RPMI8226 (cell line): ENCODE measurements at places on chromosomes 11 and 22.
A peak's percentile ranks its signal among the peaks of the same experiment; 100 is the strongest.

GRCh38 chr11:106288057-106288456, 210.6 kb downstream of the AASDHPPT start:
- DNase-seq = no peak

DNA sequence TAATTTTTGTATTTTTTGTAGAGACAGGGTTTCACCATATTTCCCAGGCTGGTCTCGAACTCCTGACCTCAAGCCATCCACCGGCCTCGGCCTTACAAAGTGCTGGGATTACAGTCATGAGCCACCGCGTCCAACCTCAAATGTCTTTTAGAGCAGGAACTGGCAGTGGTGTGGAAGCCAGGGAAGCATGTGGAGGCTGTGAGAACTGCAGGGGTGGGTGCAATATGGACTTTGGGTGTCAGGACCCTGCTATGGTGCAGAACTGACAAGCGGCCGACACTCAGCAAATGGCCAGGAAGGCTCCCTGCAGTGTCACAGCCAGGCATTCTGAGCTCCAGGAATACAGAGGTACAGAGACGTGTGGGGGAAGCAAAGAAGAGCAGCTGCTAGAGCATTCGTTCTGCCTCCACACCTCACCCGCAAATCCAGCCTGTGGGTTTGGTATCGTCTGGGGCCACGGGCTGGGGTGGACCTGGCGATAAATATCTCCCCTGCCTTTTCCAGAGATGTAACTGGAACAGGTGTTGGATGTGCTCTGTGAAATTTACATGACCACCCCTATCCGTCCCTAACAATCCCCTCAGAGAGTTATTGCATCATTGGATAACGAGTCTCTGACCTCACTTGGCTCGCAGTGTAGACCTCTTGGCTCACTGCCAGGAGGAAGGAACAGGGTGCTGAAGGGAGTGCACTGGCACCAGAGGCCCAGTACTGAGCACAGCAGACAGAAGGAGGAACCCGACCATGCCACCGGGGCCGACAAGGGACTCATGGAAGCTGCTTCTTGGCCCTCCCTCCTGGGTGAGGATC, 624.7 kb upstream of the B3GAT1 start:
- DNase-seq = no peak

DNA sequence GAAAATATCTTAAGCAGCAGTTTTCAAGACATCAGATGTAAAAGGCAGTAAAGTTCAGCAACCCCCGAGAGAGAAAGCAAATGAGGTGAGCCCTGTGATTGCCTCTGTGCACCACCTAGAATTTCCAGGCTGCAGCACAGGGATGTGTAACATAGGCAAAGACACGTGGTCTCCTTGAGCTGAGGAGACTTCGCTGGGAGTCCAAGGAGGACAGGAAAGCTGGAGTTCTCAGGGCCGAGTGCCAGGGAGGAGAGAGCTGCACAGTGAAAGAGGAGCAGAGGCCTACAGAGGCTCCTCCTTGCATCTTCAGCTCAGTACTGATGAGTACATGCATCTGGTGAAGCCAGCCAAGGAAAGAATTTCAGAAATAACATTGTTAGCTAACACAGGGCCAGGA, 17.6 kb upstream of the TOLLIP start:
- DNase-seq = no peak

DNA sequence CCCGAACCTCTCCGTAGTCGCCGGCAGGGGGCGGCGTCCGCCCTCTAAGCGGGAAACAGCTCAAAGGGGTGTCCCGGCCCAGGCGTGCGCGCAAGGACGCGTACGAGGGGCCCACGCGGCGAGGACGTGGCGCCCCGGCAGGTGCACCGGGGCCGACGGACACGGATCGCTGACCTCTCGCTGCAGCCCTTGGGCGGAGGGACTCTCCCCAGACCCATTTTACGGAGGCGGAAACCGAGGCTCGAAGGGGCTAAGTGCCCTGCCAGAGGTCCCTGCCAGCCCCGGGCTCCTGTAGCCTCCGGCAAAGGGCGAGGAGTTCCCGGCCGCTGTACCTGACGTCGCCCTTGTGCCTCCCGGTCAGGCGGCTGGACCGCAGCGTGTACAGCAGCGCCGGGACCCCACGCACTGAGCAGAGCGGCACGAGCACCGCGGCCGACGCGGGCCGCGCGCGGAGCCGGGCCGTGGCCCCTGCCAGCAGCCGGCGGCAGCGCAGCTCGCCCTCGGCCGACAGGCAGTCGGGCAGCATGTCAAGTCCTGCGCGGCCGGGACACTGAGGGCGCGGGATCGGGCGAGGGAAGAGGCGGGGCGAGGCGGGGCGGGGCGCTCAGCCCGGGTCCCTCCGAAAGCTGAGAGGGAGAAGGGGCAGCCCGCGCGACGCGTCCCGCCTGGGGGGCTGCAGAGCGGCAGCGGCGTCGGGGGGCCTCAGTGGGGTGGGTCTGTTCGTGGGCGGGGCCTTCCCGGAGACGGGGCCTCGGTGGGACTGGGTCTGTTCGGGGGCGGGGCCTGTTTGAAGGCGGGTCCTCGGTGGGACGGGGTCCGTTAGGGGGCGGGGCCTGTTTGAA, at the start of gene NUDT8:
NUDT8 (minus strand) TSS at position 552 of the 842 bp plus-strand sequence; CDS start at position 526, 26 bp downstream.
- peak; percentile 97 for DNase-seq

- DNase-seq = peak; percentile 60
These were observed 321.0 kb downstream of the NTM start for GRCh38 chr11:131691181-131692041.

GRCh38 chr22:28989484-28989883, 72.1 kb downstream of the C22orf31 start:
- no peak for DNase-seq

DNA sequence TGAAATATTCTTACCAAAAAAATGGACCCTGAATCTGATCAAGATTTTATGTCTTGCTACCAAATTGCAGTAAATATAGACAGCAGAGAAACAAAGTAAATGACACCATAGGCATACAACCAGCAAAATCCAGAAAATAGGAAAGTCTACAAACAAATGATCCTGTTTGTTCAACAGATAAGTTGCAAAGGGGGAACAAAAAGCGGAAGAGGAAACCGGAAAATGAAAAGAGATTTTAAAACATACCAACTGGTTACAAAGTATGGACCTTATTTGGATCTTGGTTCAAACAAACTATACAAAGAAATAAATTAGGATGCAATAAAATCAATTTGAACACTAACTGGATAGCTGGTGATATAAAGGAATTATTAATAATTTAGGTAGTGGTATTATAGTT, 92.0 kb downstream of the TMPRSS5 start:
- no peak for DNase-seq

- DNase-seq = no peak
These were observed 733 bp downstream of the TRIM5 start for GRCh38 chr11:5684036-5684645.

- no peak for DNase-seq
These were observed 55.1 kb downstream of the OPCML start for GRCh38 chr11:133477251-133477625.

DNA sequence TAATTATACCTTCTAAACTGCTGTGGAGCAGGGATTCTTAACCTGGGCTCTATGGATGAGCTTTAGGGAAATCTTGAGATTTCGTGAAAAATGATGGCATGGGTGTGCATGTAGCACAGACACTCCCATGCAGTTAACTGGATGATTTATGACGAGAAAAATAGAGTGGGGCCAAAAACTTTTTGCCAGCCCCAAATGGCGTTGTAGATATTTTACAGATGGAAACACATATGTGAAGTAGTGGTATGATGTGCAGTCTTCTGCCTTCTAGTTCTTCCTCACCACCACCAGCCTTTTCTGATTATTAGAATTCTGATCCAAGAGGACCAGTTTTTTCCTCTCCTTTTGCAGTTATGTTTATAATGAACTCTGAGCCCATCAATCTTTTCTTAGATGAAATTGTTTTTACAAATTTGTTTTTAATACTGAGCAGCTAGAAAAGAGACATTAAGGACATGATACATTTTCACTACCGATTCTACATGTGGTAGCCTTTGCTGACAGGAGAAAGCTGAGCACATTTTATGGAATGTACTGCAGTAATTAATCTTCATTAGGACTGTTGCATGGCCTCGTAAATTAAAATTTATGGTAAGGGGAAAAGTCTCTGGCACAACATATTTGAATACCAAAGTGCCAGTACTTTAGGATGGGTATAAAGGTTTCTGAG, 261.4 kb downstream of the DDX10 start:
- no peak for DNase-seq

- DNase-seq = no peak
These were observed 1.2 kb downstream of the NOX4 start for GRCh38 chr11:89489930-89490329.

- DNase-seq = no peak
These were observed 33.1 kb upstream of the CBX7 start for GRCh38 chr22:39185601-39186012.

GRCh38 chr11:57392066-57392762, 1.8 kb upstream of the PRG2 start:
- no peak for DNase-seq

GRCh38 chr22:30241576-30242371, 4.8 kb downstream of the LIF start:
- no peak for DNase-seq

- no peak for DNase-seq
These were observed 282.3 kb downstream of the TTC28 start for GRCh38 chr22:28397306-28397705.

GRCh38 chr11:236774-237767, at the start of gene PSMD13:
PSMD13 (plus strand) TSS chr11:236976; CDS start chr11:237050, 74 bp downstream.
- peak; percentile 86 for DNase-seq

- DNase-seq = peak; percentile 99
These were observed at the start of the genes SDHD and TIMM8B for GRCh38 chr11:112086422-112087191. SDHD (plus strand) TSS chr11:112086873; CDS start chr11:112086908, 35 bp downstream. TIMM8B (minus strand) TSS chr11:112086756; CDS start chr11:112086723, 33 bp downstream.

DNA sequence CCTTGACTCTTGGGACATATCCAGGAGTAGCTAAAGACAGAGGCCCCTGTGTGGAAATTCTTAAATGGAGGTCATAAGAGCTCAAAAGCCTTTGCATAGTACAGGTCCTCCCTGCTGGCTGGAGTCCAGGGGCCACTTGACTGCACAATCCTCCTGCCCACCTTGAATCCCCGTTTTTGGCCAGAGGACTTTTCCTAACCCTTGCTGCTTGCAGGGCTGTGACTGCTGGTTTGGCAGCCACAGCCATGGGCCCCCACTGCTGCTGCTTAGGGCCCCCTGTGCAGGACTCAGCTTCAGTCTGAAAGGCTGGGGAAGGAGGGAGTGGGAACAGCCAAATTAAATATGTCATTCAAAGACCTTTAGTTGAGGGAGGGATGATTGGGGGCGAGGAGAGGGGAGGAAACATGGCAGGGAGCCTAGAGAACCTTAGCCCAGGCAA, 33.4 kb downstream of the ARHGAP1 start:
- no peak for DNase-seq

DNA sequence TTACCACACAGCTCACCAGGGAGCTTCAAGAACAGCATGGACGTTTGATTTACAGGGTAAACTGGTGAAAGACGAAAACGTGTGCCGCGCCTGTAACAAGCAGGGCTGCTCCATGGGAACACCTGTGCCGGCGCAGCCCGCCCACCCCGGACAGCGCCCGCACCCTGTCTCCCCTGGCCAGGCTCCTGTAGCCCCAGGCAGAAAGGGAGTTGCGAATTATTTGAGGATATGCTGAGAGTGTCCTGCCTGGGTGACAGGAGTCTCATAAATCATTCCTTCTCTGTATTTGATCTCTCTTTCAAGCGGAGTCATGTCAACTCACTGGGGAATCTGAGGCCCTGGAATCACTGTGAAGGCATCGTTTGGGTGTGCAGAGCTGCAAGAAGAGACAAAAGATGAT, 804.3 kb downstream of the OPCML start:
- DNase-seq = no peak

DNA sequence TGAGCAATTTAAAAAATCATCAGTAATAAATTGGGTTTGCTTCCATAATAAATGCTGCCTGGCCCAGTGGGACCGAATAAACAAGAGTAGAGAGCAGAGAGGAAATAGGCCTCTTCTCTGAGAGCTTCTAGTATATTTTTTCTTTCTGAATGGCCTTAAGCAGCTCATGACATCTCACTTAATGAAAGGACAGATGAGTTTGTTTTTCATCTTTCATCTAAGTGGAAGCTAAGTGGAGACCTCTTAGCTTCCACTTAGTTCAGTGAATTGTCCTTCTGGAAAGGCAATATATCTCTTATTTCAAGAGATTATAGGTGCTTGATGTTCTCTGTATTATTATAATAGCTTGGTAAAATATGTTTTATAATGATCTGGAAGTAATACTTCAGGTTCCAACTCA, 245.9 kb upstream of the ANO3 start:
- no peak for DNase-seq

DNA sequence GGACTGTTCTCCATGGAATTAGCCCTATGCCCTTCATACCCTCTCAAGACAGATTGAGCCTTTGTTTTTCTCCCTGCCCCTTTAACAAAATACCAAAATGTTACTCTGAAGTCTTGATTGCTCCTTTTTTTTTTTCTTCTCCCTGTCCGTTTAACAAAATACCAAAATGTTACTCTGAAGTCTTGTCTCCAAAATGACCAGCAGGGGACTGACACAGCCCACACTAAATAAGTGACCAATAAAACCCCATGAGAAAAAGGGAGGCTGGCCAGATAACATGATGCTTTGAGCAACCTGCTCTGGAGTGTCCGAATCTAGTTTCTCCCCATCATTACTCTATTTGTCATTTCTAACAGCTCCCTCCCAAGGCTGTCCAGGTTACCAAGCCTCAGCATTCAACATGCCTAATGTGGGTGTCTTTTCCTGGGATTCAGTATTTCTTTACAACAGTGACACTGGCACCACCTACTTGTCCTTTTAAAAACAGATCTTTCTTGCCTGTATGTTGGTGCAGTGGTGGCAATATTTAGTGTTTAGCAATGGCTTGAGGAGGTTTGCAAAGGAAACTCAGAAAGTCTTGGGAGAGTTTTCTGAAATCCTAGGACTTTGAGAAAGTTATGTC, 42.7 kb upstream of the SLC1A2 start:
- DNase-seq = no peak
